ENCODE measurements at places on chromosomes 7 and 10.
A peak's percentile ranks its signal among the peaks of the same experiment; 100 is the strongest.

GRCh38 chr7:55173671-55174070, 154.9 kb downstream of the EGFR start:
- no peak for DNase-seq

DNA sequence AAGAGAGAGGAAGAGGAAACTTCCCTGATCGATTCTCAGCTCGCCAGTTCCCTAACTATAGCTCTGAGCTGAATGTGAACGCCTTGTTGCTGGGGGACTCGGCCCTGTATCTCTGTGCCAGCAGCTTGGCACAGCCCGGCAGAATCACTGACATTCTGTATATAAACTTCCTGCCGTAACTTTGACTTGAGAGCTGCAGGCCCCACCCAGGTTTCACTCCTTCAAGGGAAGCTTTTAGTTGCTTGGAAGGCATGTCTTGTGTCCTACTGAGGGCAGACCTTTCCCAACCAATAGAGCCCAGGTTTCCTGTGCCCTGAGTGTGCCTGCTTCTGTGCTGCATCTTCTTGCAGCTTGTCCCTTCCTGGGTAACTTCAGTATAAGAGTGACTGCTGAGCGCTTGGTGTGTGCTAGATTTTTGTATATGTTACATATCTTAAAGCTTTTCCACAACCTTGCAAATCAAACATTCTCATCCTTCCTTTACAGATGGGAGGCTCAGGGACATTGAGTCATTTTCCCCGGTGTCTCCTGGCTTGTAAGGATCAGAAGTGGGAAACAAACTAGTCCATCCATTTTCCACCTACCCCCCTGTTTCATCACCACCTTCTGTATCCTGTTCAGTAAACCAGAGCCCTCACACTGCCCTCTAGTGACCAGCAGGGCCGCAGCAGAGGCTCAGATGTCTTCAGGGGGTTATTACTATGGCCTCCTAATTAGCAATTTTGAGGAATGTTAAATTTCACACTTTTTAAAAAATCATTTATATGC, 225.2 kb upstream of the PRSS58 start:
- DNase-seq: peak; percentile 61

DNA sequence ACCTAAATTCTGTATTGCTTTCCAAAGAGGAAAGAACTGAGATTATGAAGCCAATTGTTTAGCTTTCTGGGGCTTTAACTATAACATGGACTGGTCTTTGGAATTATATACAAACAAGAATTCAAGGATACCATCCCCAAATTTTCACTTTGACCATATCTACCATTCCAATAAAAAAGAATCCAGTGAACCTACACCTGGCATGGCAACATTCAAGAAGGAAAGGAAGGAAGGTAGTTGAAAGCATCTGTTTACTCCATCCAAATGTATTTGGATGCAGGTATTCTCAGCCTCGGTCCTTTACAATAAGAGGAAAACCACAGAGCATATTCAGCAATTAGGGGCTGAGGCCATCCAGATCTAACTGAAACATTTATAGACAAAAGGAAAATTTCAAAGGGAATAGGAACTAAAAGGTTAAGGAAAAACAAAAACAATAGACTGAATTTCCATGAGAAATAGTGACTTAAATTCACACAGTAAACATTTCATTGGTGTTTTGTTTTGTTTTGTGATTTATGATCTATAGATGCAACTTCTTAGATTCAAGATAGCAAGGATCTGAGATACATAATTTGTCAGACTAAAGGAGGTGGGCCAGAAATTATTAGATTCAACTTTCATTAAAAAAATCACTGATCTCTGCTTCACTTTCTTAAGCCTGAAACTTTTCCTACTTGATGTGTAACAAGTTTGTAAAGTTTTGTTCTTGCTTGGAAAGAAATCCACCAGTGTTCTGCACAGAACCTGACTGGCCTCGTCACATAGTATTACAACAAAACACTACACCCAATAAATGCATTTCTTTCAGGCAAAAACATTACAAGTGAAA, 12.7 kb downstream of the SKIDA1 start:
- DNase-seq: no peak

DNA sequence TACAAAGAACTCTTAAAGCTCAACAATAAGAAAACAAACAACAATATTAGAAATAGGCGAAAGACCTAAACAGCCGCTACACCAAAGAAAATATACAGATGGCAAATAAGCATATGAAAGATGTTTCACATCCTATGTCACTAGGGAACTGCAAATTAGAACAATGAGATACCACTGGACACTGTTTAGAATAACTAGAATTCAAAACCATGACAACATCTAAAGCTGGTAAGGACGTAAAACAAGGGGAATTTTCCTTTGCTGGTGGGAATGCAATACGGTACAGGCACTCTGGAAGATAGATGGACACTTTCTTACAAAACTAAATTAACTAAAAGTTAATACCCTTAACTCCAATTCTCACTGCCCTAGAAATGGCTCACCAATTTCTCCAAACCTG, 44.5 kb downstream of the THSD7A start:
- no peak for DNase-seq

DNA sequence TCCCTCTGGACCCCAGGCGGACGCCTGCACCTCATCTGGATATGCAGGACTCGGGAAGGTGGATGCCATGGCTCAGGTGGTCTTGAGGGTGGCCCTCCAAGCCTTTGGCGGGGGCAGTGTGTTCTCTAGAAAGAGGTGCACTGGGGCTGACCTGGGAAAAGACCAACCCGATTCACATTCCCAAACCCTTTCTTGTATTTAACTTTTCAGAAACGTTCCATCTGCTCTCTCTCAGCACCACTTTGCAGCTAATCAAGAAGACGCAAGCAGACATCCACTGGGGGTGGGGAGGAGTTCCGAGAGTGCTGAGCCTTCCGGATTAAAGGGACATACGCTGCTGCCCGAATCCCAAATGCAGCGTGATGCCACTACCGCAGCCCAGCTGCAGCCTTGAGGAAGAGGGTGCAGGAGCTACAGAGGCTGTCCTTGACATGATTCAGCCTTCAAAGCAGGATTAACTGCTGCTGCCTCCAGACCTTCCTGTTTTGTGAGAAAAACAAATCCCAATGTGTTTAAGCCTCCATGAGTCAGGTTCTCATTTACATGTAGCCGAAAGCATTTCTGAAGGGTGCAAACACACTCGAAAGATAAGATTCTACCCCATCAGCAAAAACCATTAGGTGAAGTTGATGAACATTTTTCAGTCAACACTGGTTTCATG, 39.9 kb downstream of the RBM17 start:
- DNase-seq: no peak

- no peak for DNase-seq
Observed at GRCh38 chr10:67784474-67784873, 53.5 kb downstream of the DNAJC12 start.

- no peak for DNase-seq
Observed at GRCh38 chr7:155833651-155834050, 21.4 kb upstream of the SHH start.

GRCh38 chr7:144826208-144826607, 9.6 kb downstream of the TPK1 start:
- DNase-seq: no peak

DNA sequence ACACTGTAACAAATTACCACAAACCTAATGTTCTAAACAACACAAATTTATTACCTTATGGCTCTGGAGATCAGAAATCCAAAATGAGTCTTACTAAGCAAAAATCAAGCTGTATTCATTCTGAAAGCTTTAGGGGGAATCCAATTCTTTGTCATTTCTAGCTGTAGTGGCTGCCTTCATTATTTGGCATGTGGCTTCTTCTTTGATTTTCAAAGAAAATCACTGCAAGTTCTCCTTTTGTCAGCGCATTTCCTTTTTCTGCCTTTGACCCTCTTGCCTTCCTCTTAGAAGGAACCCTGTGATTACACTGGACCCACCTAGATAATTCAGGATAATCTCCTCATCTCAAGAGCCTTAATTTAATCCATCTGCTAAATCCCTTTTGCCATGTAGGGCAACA, 36.9 kb downstream of the ZPBP start:
- no peak for DNase-seq

DNA sequence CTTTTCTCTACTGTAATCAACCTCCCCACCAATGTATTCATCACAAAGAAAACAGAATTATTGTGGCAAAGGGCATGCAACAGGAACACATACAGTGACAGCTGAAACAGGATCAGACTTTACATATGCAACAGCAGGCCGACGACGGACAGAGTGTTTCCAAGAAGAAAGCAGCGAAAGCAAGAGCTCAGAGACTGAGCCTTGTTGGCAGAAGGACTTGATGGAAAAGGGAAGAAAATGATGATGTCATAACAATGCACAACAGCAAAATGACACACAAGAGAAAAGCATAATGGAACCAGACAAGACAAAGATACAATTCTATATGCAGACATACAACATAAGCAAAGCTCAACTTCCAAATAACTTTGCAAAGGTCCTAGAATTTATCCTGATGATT, 106.5 kb downstream of the ARHGAP12 start:
- DNase-seq: no peak

DNA sequence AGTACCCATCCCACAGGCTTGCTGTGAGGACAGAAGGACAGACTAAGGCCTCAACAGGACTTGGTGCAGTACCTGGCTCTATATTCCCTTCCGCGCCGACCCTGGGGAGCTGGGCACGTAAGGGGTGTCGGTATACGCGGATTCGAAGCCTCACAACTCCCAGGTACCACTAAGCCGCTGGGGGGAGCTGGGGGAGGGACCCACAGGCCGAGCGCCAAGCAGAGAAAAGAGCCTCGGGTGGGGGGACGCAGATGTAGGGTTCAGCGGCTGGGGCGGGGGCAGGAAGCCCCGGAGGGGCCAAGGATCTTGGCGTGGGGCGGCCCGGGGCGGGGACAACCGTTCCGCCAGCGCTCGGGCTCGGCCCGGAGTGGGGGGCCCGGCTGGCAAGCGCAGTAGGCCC, 126.4 kb upstream of the ZNF746 start:
- peak; percentile 35 for DNase-seq

DNA sequence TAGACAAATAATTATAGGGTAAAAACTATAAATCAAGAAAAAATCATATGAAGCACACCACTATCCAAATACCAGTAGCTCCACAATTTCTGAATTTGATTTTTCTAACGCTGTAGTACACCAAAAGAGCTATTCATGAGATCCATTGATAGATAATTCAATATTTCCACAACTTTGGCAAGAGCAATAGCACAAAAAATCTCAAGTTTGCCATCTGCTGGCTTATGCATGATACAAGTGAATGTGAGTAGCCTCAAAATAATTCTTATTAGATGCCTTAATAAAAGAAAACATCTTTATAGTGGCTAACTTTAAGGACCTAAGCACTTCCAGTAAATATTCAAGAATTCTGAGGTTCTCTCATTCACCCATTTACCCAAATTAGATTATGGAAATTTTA, 2.2 kb upstream of the TMEM196 start:
- DNase-seq: no peak

DNA sequence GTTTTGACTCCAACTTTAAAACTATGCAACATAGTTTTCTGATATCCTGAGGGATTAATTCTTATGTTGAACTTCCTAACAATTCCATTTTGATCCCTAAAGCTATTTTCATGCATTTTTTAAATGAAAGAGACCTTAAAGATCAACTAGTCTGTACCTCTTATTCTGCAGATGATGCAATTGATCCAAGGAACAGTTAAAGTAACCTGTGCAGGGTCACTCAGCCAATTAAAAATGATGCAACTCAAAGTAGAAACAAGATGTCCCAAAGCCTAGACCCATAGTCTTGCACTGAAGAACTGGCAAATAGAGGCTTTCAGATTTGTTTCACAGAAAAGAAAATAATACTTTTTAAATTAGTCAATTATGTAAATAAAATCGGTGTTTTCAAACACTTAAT, 86.3 kb downstream of the IMMP2L start:
- no peak for DNase-seq

GRCh38 chr10:49559476-49559875, 20.6 kb upstream of the ERCC6 start:
- DNase-seq: no peak

DNA sequence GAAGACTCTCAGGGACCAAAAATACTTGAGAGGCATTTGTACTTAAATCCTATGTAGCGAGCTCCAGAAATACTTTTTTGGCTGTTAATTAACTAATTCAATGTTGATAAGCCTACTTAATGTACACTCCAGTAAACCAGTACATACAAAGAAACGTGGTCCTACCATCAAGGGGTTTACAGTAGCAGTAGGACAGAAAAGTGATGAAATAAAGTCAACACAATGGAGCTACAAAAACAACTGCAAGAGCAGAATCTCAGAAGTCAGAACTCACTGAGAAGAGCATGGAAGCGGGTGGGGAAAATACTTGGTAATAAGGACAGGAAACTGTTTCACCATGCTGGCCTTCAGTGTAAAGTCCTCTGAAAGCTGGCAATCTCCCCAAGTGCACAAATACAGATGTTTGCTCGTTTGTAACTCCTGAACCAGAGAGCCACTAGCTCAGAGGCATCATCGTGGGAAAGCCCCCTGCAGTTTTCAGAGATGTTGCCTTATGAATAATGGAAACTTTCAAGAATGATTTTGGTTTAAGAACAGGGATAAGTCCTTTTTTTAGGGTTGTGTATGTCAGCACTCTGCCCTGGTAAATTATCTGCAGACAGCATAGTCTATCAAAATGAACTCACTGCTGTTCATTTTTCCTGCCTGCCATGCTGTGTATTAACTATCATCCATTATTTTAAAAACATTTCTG, 233.2 kb downstream of the SORCS1 start:
- DNase-seq: no peak

- DNase-seq: no peak
Observed at GRCh38 chr7:148276314-148277041, 314.1 kb upstream of the C7orf33 start.

- no peak for DNase-seq
Observed at GRCh38 chr10:80567292-80567691, 29.6 kb downstream of the SH2D4B start.

GRCh38 chr10:15804109-15804508, 56.2 kb downstream of the MINDY3 start:
- DNase-seq: no peak

GRCh38 chr7:22363756-22364422, 6.9 kb upstream of the RAPGEF5 start:
- DNase-seq: no peak

- DNase-seq: no peak
Observed at GRCh38 chr10:119715628-119716505, 10.0 kb upstream of the INPP5F start.

DNA sequence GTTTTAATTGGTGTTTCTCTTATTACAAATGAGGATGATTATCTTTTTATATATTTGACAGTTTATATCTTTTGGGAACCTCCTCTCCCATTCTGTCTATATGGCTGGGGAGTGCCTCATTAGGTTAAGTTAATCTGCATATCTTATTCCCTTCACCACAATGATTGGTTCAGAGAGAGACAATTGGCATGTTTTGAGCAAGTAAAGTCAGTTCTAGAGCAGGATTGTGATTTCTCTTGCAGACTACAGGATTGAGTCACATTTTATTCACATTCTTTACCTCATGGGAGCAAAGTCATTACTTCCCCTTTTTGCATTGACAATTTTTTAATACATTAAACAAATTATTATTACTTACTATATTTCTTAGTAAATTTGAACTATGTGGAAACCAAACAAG, 345.6 kb downstream of the MDFIC start:
- DNase-seq: no peak

GRCh38 chr10:52740155-52740549, 32.4 kb downstream of the MBL2 start:
- DNase-seq: no peak
